ENCODE measurements at places on chromosomes 16 and 17.

DNA sequence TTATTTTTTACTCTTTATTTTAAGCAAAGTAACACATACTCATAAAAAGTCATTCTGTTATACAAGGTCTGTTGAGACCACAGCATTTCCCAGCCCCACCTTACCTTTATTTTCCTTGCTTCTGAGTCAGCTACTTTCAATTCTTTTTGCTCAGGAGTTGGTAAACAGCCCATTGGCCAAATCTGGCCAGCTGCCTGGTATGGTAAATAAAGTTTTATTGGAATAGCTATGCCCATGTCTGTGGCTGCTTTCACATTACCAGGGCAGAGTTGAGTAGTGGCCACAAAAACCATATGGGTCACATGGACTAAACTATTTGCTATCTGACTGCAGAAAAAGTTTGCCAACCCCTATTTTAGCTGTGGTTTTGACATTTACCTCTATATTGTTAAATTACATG lies 3.4 kb upstream of the NSRP1 start:
- DNase-seq: no peak

- no peak for DNase-seq
Measured at GRCh38 chr16:57017251-57017650, 27.9 kb downstream of the NLRC5 start.

DNA sequence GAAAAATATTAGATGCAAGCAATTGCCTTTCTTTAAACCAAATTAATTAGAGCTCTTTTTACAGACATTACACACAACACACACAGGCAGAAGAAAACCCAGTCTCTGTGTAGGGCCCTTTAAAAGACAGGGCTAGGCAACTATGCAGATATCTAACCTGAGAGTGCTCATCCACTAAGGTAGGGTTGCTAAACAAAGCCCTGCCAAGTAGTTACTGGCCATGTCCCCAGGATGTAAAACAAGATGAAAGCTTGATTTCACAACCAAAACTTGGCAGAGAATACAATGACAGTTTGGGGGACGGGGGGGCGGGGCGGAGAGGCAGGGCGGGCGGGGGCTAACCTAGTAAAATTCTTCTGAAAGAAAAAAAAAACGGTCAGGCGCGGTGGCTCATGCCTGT lies 669.0 kb upstream of the CA10 start:
- DNase-seq: no peak

- no peak for DNase-seq
Measured at GRCh38 chr16:1961651-1962067, 2.3 kb downstream of the NDUFB10 start.

DNA sequence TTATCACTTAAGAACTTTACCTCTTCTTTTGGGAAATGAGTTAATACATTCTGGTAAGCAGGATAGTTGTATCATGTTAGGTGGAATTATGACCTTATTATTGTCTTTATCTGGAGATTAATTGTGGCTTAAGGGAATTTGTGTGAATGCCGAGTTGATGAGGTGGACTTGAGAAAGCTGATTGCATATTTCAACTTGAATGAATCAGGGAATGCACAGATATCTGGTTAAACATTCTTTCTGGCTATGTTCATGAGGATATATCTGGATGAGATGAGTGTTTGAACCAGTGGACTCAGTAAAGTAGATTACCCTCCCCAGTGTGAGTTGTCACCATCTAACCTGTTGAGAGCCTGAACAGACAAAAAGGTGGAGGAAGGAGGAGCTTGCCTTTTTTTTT lies 326.1 kb upstream of the GOT2 start:
- DNase-seq: no peak

Measured in stimulated activated CD4-positive, alpha-beta T cell treated with anti-CD3 and anti-CD28 coated beads, Interleukin-4, amount 100 ng/mL, for 4 hours (primary cell).